Activated CD4-positive, alpha-beta T cell treated with anti-CD3 and anti-CD28 coated beads for 48 hours (primary cell): ENCODE measurements at places on chromosomes 12 and 14.
A peak's percentile ranks its signal among the peaks of the same experiment; 100 is the strongest.

DNA sequence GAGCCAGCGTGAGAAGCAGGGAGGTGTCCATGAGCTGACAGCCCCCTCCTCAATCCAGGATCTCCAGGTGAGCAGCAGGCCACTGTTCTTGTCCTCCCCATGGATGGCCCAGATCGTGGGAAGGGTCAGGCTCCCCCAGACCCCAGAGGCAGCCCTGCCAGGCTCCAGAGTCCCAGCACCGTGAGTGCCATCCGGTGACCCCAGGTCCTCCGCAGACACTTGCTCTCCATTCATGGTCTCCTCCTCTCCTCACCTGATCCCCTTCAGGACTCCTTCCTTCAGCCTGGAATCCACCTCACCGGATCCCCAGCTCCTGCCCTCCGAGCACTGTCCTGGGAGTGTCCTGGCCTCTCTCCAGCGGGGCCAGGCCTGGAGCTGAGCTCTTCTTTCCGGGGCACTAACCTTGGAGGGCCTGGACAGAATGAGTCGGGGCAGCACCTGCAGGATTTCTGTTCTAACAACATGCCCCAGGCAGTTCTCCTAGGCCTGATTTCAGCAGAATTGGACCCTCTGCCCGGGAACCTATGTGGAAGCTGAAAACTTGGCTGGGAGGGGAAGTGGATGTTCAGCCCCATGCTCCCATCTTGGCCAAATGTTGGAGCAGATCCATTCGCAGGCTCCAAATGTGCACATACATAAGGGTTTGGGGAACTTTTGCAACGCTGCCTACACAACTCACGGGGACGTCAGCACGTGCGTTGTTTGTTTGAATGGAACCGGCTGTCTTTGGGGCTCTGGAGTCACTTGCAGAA is 341.6 kb upstream of the SFSWAP start:
- no peak for DNase-seq

- DNase-seq: no peak
These were observed 182.4 kb upstream of the CCND2 start for GRCh38 chr12:4091016-4091743.

DNA sequence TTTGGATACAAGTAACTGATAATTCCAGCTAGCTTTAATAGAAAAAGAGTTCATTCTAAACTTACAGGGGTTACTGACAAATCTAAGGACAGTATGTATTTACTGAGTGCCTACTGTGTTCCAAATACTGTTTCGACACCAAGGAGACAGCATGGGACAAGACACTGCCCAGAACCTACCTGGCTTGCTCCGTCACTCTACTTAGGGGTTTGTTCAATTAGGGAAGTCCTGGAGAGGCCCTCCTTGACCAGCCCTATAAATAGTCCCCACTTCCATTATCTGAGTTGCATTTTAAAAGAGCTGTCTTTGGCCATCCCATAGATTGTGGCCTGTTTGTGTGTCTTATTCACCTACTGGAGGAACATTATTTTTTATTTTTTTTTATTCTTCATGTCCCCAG is 129.5 kb upstream of the ATF1 start:
- DNase-seq: no peak

- no peak for DNase-seq
These were observed 123.1 kb upstream of the KRR1 start for GRCh38 chr12:75634244-75635222.

DNA sequence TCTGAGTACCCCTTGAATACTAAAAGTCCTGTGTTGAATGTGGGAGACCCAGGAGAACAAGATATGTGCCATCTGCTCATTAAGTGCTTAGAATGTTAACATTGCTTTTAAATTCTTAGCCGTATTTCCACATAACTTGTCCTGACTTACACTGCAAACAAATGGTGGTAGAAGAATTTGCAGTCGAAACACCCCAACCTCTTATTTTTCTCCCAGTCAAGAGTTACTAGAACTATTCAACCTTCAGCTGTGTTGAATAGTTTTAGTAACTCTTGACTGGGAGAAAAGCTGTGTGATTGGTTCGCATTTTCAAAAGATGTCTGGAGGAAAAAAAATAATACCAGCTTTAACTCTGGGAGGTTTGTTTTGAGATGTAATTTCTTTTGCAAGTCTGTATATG is 7.6 kb upstream of the SPX start:
- no peak for DNase-seq

GRCh38 chr12:52647601-52648000 is 4.4 kb downstream of the KRT2 start:
- no peak for DNase-seq

DNA sequence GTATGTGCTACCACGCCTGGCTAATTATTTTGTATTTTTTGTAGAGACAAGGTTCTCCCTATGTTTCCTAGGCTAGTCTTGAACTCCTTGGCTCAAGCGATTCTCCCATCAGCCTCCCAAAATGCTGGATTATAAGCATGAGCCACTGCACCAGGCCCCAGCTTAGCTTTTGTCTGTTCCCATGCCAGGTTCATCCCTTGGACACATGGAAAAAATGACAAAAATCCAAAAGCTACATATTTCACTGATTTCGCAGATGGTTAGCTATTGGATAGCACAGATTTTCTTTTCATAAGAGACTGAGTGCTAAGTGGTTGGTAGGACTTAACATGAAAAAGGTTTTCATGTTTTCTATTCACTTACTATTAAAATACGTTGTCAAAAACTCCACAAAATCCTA is 286.6 kb upstream of the KITLG start:
- no peak for DNase-seq

- no peak for DNase-seq
These were observed 126.3 kb upstream of the DHRS4 start for GRCh38 chr14:23827100-23827892.

DNA sequence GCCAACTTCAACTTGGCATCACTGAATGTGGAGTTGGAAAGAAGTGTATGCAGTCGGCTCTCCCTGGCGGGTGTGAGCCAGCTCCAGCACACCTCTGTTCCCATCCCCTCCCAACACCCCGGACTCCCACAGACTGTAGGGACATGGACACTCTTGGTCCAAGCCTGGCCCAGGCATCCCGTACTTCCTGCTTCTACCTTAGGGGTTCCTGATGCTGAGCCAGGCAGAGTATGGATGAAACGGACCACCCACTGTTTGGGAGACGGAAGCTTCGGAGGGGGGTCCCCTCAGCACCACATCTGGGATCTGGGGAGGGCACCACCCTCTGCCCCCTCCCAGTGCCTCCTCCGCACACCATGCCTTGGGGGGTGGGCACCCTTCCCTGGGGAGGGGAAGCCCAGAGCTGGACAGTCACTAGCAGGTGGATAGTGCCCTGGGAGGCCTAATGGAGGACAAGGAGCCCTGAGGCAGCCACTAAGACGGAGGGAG is 62.0 kb downstream of the LGMN start:
- DNase-seq: no peak

DNA sequence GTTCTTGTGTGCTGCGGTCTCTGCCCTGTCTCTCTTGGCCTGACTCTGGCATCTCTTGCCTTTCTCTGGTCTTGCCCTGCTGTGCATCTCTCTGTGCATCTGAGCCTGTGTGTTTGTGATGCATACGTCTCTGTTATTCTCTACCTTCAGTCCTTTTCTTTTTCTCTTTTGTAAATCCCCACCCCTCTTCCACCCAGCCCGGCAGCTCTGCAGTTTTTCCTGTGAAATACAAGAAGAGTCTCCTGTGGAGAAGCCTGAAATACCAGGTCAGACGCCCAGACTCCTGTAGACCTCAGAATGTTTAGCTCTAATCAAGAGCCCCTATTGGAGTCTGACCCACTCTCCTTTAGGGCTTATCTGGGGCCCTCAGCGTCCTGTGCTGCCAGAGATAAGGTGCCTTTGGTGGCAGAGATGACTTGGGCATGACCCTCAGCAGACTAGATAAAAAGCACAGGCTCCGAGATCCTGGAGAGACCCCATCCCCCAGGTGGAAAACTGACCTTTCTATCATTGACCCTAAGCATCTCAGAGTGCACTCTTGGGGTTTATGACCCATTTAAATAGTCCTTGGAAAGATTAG is 167.5 kb upstream of the SRRM4 start:
- no peak for DNase-seq

- peak; percentile 42 for DNase-seq
These were observed 853 bp downstream of the TTC9 start for GRCh38 chr14:70642303-70643235.

- DNase-seq: no peak
These were observed 13.9 kb downstream of the CDCA4 start for GRCh38 chr14:105006831-105007592.

DNA sequence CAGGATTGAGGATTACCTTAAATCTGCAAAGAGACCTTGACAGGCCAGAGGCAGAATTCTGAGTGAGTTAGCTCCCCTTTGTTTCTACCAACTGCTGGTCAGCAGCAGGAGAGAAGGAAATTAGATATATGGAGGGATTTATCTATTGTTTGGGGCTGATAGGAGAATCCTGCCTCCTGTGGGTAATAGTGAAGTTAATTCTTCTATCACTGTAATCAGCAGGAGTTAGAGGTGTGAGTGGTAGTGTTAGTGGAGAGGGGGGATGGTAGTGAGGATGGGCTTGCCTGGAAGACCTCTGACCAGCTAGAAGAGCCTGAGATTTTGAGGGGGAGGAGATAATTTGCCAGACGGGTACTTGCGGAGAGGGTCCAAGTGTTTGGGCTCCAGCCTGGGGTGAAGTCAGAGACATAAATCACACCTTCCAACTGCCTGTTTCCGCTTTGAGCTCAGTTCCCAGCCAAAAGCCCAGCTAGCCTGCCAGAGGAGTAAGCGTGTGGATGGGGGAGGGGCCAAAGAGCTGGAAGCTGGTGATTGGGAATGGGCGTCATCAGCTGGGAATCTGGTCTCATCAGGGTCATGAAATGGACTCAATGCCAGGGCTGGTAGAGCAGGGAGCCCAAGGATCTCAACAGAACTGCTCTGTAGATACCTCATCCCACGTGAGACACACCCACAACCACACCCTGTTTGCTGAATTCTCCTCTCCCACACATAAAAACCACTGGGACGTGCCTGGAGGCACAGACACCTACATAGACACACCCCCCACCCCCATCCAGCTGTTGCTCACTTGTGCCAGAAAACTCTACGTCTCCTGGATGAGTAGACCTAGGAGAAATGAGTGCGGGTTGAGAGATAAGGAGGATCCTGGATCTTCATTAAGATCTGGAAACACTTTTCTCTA is 13.1 kb upstream of the ITGA5 start:
- peak; percentile 43 for DNase-seq

DNA sequence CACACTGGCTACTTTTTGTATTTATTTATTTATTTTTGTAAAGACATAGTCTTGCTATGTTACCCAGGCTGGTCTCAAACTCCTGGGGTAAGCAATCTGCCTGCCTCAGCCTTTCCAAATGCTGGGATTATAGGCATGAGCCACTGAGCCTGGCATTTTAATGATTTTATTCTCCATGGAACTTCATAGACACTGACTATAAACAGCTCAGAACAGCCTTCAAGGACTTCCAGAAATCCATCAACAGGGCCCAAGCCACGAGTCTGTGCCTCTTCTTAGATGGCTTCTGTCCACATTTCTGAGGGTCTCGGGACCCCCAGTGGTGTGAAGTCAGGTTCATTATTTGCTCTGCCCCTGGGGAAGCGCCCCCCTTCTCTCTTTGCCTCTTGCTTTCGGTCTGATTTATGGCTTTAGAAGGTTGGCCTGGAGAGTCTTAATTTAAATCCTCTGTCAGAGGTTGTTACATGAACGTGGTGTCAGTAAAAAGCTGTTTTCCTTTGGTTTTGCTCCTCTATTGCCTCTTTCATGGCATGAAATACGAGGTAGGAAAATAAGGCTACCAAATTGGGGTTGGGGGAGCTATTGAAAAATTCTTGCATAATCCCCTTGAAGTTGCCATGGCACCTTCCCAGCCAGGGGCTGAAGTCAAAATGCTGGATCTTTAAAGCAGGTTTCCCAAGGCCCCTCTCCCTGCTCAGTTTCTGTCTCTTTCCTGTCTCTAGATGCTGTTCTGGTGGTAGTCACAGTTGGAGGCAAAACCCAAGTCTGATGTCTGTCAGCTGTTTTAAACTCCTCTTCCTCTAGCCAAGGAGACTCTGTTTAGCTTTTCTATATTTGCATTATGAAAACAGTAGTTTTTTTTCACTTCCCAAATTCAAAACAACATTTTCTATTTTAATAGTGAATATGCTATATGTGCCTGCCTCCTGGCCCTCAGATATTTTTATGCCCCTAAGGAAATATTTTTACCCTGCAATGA is 129.4 kb downstream of the SMOC1 start:
- no peak for DNase-seq

DNA sequence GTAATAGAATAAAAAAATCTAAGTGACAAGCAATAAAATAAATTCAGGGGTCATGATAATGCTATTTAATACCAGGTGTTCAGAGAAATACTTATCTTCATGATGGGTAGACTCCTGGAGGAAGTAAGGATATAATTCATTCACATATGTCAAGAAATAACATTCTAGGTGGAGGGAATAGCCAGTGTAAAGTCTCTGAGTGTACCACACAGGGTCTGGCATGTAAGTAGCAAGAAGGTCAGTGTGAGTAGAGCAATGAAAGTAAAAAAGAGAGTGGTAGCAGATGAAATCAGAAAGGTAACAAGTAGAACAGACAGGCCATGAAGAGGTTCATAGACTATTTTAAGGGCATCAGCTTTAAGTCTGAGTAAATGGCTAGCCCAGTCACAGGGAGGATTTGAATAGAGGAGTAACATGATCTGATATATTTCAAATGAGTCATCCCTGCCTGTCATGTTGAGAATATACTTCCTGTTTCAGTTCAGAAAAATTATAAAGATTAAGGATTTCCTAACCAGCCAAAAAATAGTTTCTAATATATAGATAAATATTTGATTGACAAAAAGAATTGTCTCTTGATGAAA is 519.9 kb downstream of the C12orf50 start:
- DNase-seq: no peak
